ENCODE measurements at places on chromosomes 5 and 9. TPM values are rescaled to one million over a fixed set of nuclear protein-coding genes. Genes with fewer than 3 reads are reported as not detected.

GRCh38 chr9:92709240-92709639, 39.3 kb upstream of the IPPK start:
- DNase-seq: no peak

GRCh38 chr5:9928326-9928725, 298.2 kb upstream of the TAS2R1 start:
- no peak for DNase-seq

DNA sequence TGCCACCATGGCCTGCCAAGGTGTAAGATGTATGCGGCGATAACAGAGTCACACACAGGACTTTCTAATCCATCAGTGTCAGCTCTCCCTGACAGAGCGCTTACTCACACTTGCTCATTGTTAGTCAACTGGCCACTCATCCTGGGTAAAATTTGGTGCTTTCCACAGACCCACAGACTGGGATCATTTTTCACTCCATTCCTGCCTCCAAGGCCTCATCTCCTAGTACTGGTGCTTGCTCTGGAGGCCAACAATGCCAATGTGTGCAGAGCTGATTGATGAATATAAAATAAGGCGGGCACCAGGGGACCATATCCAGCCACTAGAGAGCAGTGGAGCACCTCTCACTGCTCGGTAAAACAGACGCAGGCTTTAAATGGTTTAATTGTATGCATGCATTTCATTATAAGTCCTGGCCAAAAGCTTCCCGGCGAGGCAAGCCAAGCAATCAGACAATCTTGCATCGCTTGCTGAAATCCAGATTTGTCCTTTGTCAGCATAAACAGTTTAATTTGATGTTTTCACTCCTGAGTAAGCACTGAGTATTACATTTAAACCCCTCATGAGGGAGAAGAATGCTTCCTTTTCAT, 22.3 kb downstream of the PSMB7 start:
- no peak for DNase-seq

The TMC1 gene
- total RNA-seq: not detected

GRCh38 chr9:23621924-23622323, 204.1 kb downstream of the ELAVL2 start:
- DNase-seq: no peak

DNA sequence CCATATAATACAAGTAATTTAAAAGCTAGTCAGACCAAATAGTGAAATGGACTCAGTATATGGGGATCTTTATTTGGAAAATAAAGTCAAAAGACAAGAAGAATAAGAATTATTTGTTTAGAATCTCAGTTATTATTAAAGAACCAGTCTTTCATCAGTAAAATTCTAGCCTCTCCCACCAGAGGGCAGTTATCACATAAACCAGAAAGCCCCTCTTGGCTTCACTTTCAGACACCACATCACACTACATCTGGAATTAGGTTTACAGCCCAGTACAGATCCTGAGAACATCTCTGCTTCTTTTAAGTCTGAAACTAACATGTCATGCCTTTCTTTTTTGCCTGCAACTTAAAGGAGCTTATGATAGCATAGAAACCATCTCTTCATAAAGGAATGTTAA, 12.2 kb upstream of the HSPB3 start:
- DNase-seq: no peak

The TMEFF1 gene
- 9.1 TPM for total RNA-seq

DNA sequence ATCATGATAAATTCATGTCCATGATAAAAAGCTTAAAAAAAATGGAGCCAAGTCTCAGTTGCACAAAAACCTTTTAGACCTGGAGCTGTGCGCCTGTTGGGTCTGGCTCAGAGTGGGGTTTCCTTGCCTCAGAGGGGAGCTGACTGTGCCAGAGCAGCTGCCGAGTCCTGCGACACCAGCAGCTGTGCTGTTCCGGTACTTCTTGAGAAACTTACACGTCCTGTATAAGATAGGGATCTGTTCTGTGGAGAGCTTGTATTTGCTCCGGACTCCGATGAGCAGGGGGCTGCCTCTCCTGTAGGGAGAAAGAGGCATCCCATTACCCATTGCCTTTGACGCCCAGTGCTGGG, 28.6 kb downstream of the GFPT2 start:
- DNase-seq: no peak

GRCh38 chr5:150787656-150788055, 9.1 kb downstream of the SMIM3 start:
- DNase-seq: no peak

GRCh38 chr5:82905986-82906385, 171.2 kb downstream of the TMEM167A start:
- no peak for DNase-seq

The ARSI gene
- total RNA-seq: 0.51 TPM

DNA sequence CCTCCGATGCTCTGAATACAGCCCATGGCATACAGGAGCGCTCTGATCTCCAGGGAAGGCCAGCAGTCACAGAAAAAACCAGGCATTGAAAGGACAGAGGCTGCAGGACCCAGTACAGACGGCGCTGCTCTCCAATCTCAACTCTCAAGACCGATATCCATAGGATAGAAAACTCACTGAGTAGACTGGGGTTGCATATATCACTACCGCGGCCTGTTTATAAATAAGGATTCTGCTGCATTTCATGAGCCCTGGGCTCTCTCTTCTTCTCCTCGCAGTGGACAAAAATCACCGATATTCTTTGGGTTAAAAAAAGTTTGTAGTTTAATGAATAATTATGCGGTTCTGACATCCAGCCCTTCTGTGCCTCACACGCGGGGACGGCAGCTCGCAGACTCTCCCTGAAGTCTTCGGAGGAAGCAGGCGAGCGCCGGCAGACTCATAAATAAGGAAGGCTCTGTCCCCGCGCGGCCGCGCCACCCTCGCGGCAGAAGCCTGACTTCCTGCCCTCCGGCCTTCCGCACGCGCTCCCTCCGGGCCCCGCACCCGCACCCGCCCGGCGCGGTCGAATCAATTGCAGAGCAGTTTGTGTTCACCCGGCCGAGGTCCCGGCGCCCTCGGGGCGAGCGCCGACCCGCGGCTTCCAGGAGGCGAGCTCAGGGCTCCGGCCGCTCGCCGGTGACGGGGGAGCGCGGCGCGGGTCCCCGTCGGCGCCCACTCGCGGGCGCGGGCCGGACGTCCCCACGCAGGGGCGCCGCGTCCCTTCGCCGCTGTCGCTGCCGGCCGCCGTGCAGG, at the start of gene FAM78A:
FAM78A (minus strand) TSS at position 417 of the 795 bp plus-strand sequence; CDS start at position 86, 331 bp downstream.
- no peak for DNase-seq

- no peak for DNase-seq
Measured at GRCh38 chr5:154118893-154119336, 71.6 kb upstream of the GALNT10 start.

The FAM221B gene
- total RNA-seq: not detected

The SPATA31A3 gene
- not detected for total RNA-seq

DNA sequence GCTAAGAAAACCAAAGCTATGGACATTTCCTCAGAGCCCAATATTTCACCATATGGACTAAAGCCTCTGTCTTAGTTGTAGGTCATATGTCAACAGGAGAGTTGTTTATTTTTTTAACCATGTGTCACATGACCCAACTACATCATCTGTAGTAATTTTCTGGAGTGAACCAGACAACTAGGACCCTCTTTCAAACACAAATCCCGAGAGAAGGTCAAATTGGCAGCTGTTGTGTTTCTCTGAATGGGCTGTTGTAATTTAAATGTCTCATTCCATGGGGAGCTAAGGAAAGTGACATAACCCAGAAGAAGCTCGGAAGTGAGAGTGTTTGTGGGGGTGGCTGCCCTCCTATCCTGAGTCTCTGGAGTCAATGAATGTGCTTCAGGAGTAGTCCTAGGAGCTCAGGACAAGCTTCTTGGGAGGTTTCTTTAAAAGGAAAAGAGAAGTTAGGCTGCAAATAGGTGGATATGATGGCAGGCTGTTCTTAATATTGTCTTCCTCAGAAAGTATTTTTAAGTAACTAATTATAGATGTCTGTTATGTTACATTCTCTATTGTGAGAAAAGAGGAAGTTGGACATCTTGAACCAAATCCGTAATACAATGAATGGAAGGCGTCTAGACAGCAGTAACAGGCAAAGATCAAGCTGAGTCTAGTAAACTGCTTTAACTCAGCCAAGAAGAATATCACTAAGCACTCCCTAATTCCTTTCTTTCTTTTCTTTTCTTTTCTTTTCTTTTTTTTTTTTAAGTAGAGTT, 50.1 kb downstream of the TMEM167A start:
- DNase-seq: no peak

DNA sequence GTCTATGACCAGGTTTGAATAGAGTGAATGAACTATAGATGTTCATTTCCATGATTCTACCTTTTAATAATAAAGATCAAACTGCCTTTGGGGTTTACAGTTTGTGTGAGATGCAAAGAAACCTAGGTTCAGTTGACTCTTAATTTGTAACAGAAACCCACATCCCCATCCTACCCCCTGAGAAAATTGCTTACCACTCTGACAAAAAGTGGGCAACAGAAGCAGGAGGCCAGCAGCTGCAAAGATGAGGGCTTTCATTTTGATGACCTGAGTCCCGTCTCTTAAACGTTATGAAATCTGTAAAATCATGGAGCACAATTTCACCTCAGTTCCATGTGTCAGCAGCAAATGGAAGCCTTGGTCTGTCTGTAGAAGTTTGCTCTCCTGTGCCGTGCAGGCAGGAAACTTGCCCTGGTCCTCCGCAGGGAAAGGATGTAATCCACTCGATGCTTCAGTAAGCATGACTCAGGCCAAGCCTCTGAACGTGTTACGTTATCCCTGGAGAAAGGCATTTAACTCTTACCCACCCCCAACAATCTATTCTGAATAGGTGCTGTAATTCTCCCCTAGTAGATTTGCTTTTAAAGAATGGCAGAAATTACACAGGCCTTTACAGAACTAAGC, at the start of gene F2RL2:
F2RL2 (minus strand) TSS at position 431 of the 624 bp plus-strand sequence; CDS start at position 258, 173 bp downstream.
- no peak for DNase-seq

GRCh38 chr5:154967421-154968024, 26.6 kb downstream of the MRPL22 start:
- DNase-seq: no peak

- DNase-seq: no peak
Measured at GRCh38 chr5:61969347-61969746, 336.7 kb upstream of the KIF2A start.

DNA sequence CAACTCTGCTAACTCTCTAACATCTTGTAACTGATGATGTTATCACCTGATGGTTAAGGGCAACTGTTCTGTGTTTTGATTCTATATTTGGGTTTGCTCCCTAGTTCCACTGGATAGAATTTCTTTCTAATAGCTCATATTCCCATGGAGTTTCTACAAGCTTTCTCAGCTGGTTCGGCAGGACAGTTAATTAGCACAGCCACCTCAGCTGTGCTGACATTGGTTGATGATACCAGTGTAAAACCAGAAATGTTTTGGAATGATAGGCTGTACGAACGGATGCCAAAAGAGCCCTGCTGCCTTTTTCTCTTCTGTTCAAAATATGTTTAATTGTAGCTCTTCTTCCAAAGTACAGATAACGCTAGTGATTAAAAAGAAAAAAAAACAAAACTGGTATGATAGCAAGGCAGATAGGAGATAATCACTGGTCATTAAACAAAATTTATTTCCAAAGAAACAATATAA, 440.5 kb upstream of the ZNF608 start:
- DNase-seq: no peak

- DNase-seq: no peak
Measured at GRCh38 chr5:160260881-160261815, 31.8 kb downstream of the FABP6 start.

The PCA3 gene
- not detected for total RNA-seq

- no peak for DNase-seq
Measured at GRCh38 chr5:78546276-78546996, 102.1 kb downstream of the LHFPL2 start.

DNA sequence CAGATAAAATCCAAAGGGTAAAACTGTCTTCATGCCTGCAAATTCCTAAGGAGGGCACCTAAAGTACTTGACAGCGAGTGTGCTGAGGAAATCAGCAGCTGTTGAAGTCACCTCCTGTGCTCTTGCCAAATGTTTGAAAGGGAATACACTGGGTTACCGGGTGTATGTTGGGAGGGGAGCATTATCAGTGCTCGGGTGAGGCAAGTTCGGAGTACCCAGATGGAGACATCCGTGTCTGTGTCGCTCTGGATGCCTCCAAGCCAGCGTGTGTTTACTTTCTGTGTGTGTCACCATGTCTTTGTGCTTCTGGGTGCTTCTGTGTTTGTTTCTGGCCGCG, 727 bp upstream of the ADRB2 start:
- no peak for DNase-seq

GRCh38 chr5:168211936-168212335, 79.5 kb upstream of the WWC1 start:
- no peak for DNase-seq

- DNase-seq: no peak
Measured at GRCh38 chr9:18768951-18769622, 263.9 kb downstream of the SAXO1 start.

GRCh38 chr5:69225860-69226259, 8.8 kb upstream of the CDK7 start:
- DNase-seq: peak; percentile 42

The RIOK2 gene
- total RNA-seq: 23.4 TPM

DNA sequence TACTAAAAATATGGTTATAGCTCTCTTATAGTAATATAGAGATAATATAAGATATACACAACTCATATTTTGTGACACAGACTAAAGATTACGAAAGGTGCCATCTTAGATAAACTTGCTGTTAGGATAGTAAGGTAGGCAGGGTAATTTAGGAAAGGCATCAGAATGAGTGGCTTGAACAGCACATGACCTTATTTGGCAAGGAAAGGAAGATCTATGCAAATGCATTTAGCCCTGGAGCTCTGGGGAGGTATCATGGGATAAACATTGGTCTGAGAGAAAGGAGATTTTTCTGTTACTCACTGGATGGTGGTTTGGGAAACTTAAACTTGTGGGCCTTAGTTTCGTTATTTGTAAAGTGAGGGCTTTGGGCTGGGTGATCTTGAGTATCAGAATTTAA, 65.8 kb downstream of the KCTD16 start:
- no peak for DNase-seq

The GTF3C4 gene
- 22.7 TPM for total RNA-seq

The CYLC2 gene
- not detected for total RNA-seq

The ROPN1L gene
- total RNA-seq: not detected

The BSPRY gene
- not detected for total RNA-seq

- no peak for DNase-seq
Measured at GRCh38 chr9:16028548-16028947, 475.7 kb downstream of the CCDC171 start.

The ACO1 gene
- total RNA-seq: 42.0 TPM

The INSL4 gene
- total RNA-seq: not detected

- DNase-seq: no peak
Measured at GRCh38 chr9:98107926-98108325, 11.1 kb downstream of the TRIM14 start.

The RELL2 gene
- 6.1 TPM for total RNA-seq

- DNase-seq: no peak
Measured at GRCh38 chr9:136615631-136616306, 46.9 kb upstream of the EGFL7 start.

- DNase-seq: peak; percentile 93
Measured at GRCh38 chr9:129550199-129550839, 70.6 kb downstream of the C9orf50 start.

The MYORG gene
- 1.3 TPM for total RNA-seq

DNA sequence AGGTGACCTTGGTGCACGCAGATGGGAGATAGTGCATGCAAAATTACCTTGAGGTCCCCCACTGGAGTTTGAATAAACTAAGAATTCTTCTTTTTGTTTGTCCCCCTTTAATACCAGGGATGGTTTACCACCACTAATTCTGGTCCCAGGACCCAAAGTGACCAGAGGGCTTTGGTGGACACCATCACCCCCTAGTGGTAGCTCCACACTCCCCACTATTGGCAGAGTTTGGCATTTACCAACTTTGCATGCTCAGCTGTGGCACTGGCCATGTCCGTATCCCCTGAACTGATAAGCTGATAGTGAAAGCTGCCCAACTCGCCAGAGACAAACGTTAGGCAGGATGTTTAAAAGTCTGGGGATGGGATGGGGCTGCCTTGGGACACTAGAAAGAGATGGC, 3.3 kb downstream of the ASTN2 start:
- no peak for DNase-seq

The PCDH12 gene
- total RNA-seq: not detected
